ENCODE measurements at places on chromosomes 5 and 9.

GRCh38 chr5:27381686-27382085, 343.3 kb upstream of the CDH9 start:
- DNase-seq = no peak

DNA sequence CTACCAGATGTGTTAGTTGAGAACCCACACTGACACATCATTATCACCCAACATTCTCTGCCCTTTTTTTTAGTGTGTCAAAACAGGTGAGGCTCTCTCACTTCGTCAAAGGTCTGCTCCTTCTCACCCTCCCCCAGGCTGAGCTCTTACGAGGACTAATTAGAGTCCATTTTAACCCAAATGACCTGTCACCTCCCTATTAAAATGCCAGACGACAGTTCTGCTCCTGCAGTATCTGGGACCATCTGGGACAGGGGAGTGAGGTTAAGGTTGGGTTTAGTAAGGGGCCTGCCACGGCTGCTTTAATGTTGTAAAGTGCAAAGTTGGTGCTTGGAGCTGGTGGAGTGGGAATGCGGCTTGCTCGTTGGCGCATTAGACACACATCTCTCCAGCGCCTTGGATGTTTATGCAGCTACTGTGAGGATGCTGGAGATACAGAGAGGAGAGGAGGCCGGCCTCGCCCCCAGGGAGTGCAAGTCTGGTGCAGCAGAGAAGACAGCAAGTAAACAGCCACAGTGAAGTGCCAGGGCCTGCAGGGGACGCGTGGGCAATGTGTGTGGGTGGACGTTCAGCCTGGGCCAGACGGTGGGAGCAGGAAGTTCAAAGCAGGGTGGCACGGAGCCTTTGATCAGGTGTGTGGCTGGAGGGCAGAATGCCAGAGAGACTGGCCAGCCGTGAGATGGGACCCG, 96.2 kb downstream of the C9orf50 start:
- DNase-seq = no peak

DNA sequence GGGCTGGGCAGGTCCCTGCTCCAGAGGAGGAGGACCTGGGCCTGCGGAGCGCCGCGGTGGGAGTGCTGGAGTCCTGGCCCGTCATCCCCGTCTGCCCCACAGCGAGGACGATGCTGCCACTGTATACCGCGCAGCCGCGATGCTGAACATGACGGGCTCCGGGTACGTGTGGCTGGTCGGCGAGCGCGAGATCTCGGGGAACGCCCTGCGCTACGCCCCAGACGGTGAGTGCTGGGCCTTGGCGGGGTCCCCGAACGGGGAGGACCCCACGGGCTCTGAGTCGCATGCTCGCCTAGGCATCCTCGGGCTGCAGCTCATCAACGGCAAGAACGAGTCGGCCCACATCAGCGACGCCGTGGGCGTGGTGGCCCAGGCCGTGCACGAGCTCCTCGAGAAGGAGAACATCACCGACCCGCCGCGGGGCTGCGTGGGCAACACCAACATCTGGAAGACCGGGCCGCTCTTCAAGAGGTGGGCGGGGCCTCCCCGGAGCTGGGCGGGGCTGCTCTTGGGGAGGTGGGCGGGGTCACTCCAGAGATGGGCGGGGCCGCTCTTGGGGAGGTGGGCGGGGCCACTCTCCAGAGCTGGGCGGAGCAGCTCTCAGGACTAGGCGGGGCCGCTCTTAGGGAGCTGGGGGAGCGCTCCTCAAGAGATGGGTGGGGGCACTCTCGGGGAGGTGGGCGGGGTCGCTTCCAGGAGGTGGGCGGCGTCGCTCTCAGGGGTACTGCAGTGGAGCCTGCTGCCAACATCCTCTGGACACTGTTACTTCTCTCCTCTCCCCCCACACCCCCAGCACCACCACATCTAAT, 13.1 kb downstream of the LRRC26 start:
- no peak for DNase-seq

DNA sequence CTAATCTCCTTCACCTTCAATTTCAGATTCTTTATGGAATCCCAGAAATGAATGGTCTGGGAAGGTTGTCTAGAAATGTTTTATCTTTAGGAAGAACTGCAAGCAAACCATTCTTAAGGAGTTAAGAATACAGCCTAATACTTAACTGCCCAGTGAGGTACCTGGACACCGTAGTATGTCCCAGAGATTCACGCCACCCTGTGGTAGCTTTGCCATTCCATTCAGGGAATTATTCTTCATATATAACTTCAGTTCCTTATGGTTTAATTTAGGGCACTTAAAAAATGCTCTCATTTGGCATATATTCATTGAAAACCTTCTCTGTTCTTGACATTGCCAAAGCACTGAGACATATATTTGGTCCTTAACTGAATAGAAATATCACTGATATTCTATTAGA, 49.7 kb downstream of the ACTBL2 start:
- no peak for DNase-seq

DNA sequence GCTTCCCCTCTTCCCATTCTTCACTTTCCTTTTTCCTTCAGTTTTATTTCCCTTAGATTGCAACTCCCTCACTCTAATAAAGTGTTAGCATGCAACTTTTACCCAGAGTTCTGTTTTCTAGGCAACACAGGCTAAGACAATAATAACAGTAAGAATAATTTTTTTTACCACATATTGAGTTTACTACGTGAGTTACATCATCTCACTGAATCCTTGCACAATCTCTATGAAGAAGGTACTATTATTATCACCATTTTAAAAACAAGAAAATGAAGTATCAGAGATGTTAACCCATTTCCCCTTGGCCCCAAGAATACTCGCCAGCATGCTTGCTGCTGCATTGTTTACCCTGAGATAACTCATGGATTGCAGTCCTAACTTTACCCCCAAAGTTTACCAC, 53.7 kb upstream of the SMIM32 start:
- no peak for DNase-seq

- DNase-seq = no peak
Measured at GRCh38 chr5:56575821-56576220, 239.5 kb upstream of the MAP3K1 start.

- DNase-seq = peak; percentile 19
Measured at GRCh38 chr5:124021776-124022175, 509.8 kb downstream of the CSNK1G3 start.

- no peak for DNase-seq
Measured at GRCh38 chr9:27495480-27496134, 28.5 kb upstream of the IFNK start.

GRCh38 chr5:58261605-58262004, 198.3 kb downstream of the PLK2 start:
- DNase-seq = no peak

GRCh38 chr5:108747774-108748400, at the start of gene FER:
FER (plus strand) TSS chr5:108747897; CDS start chr5:108798183, 50,286 bp downstream.
- peak; percentile 56 for DNase-seq

DNA sequence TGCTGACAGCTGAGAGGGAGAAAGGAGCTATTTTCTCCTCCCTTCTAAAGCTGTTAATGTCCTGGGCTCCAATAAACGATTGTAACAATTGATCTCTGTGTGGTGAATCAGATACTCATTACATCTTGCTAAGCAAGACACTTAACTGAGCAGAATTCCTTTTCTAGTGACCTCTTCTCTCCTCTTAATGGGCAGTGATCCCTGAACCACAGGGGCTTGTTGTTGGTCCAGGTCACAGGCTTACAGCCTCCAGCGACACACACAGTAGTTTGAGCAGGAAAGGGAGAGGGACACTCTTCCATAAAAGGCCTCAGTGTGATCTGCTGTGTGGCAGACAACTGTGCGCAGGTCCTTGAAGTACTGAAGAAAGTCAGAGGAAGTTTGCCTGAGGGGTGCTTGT, 58.5 kb upstream of the MYO10 start:
- DNase-seq = no peak
